ENCODE measurements at places on chromosomes 5 and 9. TPM values are rescaled to one million over a fixed set of nuclear protein-coding genes. Genes with fewer than 3 reads are reported as not detected.

- DNase-seq = no peak
These were observed 340.9 kb downstream of the EFNA5 start for GRCh38 chr5:107329850-107330249.

DNA sequence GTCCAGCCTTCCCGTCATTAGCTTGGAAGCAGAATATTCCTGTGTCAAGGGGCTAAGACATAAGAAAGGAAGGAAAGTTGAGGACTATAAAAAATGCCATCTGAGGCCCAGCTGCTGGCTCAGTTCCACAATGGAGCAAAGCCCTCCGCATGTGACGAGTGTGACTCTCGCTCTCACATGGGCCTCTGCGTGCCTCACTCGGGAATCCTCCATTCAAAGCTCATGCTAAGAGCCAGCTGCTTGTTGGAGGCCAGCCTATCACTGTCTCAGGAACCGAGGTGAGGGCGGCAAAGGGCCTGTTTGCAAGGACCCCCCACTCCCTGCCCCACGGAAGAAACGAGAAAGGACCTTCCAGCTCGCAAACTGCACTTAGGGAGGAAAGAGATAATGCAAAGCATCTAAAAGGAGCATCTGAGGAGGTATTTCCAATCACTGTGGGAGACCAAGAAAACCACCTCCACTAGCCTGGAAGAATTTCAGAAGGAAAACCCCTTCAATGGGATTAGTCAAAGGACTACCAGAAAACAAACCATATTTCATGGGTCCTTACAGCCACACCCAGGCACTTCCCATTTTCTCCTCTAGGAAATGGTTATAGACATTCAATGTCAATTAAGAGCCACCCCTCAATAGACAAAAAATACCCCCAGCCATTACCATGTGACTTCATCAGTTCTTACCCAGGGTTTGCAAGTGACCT lies 95.3 kb downstream of the PRRT1B start:
- DNase-seq = no peak

- DNase-seq = no peak
These were observed 42.6 kb upstream of the GFPT2 start for GRCh38 chr5:180395540-180396274.

- no peak for DNase-seq
These were observed 129.4 kb downstream of the EDIL3 start for GRCh38 chr5:84255315-84255714.

DNA sequence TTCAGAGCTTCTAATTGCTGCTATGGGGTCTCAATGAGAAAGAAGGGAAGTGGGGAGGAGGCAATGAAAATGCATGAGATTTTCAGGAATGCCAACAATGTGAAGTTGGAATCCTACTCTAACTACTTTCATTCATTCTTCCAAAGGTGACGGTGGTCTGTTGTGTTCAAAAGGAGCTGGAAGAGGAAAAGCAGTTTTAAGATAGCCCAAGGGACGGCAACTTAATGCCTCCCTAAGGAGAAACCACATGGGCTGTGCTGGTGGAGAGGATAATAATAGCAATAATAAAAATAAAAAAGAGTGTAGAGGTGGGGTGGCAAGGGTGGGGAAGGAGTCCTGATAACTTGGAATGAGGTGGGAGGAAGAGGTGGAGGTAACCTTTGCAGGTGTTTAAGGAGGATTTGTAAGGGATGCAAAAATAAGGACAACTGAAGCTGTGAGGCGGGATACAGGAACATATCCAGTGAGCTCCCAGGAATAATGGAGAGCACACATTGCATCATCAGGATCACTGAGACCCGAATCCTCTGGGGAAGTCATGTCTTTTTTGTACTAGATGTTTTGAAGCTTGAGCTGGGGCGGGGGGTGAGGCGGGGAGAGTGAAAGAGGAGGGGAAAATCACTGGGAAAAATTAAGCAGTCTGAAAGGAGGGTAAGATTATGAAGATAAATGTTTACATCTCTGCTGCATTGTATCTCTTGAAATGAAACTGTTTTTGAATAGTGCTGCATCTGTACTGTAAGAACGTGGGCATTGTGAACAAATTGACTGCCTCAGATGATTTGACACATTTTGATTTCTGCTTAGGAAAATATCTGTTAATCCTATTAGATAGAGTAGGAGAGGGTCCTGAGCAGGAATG lies 120.1 kb upstream of the TMEM161B start:
- no peak for DNase-seq

DNA sequence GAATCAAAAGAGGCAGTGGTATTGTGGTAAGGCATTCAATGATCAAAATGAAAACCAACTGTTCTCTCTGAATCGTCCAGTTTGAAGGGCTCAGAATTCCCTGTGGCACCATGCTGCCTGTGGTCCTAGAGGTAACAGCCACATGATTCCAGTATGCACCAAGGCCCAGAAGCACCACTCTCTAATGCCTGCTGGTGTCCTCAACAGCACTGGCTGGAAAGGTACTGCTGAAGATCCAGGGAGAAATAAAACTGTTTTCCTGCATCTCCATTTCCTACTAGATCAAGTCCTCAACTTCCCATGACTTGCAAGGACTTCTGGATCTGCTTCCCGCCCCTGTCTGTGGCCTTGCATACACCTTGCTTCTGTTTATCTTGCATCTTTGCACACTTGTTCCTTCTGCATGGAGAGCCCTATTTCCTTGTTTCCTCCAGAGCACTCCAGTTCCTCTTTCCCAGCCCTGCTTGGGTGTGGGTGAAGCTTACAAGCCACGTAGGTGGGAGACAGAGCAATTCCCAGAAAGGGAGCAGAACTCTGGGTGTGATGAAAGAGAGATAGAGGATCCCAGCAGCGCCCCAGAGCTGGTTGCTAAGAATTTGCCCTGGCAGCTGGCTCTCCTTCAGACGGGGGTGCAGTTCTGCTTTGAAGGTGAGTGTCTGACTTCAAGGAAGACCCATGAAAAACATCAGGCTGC lies 41.0 kb upstream of the EQTN start:
- no peak for DNase-seq

- no peak for DNase-seq
These were observed 960 bp upstream of the IFNB1 start for GRCh38 chr9:21078702-21079101.

DNA sequence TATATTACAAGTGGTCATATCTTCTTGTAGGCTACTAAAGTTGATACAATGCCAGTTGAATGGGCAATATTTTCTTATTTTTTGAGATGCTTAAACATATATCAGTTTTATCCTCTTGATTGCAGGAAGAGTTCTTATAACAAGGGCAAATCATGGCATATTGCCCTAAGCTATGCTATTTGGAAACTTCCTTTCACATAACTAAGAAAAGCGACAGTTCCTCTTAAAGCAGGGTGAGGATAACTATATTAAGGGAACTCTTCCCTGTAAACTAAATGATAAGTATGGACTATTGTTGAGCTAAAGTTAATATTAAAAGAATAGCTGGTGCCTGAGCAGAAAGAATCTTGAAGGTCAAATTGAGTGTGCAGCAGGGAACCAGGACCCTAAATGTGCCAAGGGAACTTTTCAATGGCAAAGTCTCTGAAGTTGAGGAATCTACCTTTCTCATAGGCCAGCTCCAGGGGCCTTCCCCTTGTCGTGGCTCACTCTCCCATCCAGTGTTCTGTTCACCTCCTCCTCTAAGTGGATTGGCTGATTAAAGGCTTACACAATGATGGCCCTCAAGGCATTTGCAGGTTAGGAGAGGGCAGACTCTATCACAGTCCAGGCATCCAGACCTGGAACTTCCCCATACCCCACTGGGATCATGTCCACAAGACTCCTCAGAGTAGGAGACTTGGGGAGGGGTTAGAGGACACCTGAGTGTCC lies 26.8 kb downstream of the FYB1 start:
- DNase-seq = no peak

Gene HTR1A
- polyA plus RNA-seq = not detected

Gene LHX6
- 18.3 TPM for polyA plus RNA-seq

Gene ATOSB
- polyA plus RNA-seq = 14.8 TPM

Gene OR1Q1
- polyA plus RNA-seq = not detected

Gene DOCK8
- 7.8 TPM for polyA plus RNA-seq
